Activated CD8-positive, alpha-beta memory T cell treated with anti-CD3 and anti-CD28 coated beads for 4 hours (primary cell): ENCODE measurements at places on chromosomes 2 and 18.

- DNase-seq, result no peak
Observed at GRCh38 chr18:21548647-21549046, 51.9 kb downstream of the ESCO1 start.

DNA sequence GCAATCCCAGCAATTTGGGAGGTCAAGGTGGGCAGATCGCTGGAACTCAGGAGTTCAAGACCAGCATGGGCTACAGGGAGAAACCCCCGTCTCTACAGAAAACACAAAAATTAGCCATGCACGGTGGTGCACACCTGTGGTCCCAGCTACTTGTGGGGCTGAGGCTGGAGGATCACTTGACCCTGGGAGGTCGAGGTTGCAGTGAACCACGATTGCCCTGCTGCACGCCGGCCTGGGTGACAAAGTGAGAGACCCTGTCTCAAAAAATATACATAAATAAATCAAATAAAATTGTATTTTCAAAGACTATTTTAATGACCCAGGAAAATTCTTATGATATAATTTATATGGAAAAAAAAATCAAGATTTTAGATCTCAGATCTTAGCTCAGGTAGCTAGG, 191.5 kb downstream of the ZFP36L2 start:
- no peak for DNase-seq

GRCh38 chr2:27842894-27843293, 47.3 kb downstream of the RBKS start:
- no peak for DNase-seq

DNA sequence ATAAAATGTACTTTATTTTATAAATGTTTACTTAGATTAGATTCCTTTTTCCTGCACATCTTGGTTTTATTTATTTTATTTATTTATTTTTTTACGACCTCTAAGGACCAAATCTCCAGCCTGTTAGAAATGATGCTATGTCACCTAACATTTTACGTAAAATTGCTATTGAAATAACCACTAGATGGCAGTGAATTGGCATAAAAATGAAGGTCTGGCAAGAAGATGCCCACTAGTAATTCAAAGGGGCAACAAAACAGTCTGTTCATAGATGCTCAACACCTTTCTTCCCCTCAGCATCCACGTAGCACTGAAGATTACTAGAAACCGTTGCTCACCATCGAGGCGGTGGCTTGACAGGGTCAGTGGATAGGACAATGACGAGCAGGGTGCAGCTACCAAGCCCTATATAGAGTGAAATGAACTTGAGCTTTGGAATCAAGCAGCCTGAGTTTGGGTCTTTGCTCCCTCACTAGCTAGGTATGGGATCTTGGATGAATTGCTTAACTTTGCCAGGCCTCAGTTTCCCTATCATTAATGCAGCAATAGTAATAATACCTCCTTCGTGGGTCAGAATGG, 128.7 kb upstream of the L3MBTL4 start:
- no peak for DNase-seq

GRCh38 chr2:216057688-216058193, 23.9 kb downstream of the PECR start:
- peak; percentile 15 for DNase-seq

DNA sequence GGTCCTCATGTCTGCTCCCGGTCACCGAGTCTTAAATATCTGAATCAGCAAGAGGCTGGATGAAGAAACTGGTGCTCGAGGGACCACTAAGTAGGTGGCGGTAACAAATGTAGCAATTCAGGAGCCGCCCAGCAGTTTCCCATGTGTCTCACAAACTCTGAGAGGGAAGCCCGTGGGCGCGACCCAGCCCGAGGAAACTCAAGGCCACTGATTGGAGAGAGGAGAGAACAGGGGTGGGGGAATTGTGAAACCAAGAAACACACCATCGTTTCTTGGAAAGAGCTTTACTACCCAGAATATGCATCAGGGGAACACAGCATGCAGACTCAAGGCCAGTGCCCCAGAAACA, 10.8 kb downstream of the MLPH start:
- no peak for DNase-seq

DNA sequence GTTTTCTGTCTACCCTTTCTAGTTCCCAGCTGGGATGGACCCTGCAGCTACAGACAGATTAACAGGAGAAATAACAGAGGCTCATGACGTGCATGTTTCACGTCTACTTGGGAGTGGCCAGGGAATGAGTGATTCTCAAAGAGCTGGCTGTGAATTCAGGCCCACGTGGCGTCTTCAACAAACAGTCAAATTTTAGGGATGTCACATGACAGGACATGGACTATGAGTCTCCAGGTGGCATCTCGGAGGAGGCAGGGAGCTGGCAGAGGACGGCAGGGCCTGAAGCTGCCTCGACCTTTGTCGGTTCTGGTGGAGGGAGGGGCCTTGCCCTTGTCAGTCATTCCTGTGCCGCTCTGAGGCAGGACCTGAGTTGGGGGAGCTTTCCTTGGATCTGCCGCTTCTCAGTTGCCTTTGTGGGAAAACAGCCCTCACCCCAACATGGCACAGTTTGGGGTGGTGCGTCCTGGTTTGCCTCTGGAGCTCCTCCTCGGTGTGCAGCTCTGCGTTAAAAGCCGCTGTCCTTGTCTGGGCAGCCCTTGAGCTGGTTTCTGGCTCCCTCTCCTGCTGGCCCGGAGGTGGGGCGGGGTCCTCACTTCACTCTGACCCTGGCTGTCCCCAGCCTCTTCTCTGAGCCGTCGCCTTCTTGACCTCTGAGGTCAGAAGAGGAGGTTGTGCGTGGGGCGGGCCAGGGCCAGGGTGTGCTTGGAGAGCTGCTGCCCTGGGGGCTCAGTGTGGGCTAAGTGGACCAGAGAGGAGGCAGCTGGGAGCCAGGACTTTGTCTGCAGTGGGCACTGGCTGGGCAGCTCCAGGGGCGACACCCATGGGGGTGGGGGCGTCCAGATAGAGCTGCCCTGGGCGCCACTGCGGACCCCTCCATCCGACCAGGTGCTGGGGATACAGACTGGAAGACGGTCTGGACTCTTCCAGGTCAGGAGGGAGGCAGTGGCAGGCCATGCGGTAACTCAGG, 12.1 kb upstream of the GAL3ST2 start:
- DNase-seq, result no peak

- no peak for DNase-seq
Observed at GRCh38 chr2:120983344-120983743, 247.7 kb downstream of the GLI2 start.

- no peak for DNase-seq
Observed at GRCh38 chr2:147082850-147083522, 761.8 kb upstream of the ACVR2A start.

DNA sequence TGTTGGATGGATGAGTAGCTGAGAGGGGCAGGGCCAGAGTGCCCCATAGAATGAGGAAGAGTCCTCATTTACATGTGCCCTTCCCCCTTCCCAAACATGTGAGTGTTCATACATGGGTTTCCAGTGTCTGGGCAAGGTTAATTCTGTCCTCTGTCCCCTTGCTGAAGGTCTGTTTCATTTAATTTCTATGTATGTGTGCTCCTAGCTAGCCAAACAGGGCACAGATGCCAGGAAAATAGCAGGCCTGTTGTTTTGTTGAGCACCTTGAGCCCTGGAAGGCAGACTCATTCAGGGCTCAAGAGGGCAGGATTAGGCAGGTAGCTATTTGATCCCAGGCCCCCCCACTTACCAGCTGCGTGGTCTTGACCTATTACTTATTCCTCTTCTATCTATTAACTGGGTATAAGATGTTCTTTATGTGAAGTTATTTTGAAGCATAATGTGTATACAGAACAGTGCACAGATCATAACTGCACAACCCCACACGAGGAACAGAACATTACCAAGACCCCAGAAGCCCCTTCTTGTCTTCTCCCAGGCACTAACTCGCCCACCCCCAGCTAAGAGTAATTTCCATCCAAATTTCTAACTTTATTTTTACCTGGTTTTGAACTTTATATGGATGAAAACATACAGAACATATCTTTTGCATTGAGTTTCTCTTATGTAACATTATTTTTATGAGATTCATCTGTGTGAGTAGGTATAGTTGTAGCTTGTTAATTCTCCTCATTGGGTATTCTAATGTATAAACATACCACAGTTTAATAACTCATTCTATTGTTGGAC, 164.3 kb downstream of the RPIA start:
- DNase-seq, result no peak

DNA sequence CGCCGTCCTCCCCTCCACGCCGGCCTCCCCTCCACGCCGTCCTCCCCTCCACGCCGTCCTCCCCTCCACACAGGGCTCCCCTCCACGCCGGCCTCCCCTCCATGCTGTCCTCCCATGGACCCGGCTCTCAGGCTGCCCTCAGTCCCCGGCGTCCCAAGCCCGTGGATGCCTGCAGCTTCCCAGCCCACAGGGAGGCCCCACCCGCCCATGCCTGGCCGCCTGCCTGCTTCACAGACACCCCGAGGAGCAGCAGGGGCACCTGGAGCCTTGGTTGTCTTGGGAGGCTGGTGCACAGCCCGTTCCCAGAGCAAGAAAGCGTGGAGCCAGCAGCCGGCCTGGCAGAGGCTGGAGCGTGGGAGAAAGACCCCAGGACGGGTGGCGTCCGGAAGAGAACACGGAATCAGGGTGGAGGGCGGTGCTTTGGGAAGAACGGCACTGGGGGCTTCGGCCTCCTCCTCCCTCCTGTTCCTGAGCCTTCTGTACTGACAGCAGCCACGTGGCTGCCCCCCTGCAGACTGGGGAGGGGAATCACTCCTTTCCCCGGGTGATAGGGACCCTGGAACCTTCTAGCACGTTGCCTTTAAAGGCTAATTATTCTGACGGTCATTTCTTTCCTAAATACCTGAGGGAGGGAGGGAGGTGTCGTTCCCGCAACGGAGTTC, 26.2 kb upstream of the KCNG2 start:
- DNase-seq, result no peak

DNA sequence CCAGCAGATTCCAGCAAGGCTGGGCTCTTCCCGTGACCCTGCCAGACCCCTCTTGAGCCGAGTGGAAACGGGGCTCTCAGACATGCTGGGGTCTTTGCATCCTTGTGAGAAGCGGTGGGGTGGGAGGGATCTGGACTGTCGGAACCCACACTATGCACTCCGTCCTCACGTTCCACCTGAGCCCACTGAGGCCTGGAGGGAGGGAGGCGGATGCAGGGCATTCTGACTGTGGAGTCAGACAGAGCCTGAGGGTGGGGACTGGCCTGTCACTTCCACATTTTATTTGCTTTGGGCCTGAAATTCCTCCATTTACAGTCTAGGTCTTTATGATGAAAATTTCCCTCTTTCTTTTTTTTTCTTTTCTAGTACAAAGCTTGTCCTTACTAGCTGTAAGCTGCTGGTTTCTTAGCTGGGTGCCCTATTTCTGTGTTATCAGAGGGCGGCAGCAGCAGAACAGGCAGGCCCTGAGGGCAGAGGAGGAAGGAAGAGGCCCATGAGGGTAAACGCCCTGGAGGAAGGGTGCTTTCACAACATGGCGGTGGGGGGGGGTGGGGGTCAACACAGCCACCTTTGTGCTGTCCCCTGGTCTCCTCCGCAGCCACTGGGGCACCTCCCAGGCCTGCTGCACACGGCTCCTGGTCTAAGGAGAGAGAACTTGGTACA, 373.5 kb upstream of the MYT1L start:
- no peak for DNase-seq

DNA sequence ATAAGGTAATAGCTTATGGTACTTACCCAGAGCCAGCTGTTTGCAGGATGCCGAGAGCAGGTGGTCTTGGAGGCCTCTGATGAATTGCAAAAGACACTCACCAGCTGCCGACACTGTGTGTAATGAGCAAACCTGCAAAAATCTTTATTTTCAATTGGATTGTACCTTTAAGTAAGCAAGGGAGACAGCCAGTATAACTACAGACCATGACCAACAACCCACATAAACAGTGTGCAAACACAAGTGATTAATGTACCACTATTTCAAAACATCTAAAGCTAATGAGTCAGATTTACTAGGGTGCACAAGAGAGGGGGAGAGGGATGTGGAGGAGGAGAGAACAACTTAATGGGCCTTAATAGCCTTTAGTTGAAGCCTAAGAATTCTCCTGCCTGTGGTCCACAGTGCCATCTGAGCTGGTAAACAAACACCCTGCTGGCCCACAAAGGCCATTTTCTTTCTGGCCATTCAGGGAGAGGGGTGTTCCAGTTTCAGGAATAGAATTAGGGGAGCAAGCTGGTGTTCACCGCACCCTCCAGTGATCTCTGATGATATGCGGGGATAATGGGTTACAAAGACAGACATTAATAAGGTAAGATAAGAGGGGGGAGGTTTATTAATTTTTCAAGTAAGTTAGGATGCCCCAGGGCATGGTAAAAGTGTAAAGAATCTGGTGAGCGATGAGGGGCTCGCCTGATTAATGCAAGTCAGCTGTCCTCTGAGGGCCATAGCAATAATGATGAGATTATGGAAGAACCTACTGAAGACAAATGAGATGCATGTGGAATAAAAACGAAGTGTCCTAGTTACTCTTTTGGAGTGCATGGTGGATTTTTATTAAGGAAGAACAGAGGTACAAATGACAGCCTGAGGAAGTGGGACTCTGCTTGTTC, 196.4 kb downstream of the HRH4 start:
- no peak for DNase-seq

DNA sequence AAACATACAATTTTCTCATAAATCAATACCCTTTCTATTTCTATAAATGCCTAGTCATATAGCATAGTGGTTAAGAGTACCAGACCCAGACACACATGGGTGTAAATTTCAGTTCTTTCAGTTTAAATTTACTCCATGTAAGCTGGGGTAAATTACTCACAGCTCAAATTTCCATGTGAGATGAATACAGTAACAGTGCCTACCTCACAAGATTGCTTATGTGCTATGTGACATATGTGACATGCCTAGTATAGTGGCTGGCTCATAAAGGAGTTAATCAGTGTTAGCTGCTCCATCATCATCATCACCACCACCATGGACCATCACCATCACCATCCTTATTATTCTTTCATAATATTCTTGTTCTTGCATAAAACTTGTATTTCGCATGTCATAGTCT, 61.6 kb upstream of the CD302 start:
- no peak for DNase-seq

- DNase-seq, result no peak
Observed at GRCh38 chr2:144049137-144049536, 470.8 kb downstream of the ZEB2 start.

DNA sequence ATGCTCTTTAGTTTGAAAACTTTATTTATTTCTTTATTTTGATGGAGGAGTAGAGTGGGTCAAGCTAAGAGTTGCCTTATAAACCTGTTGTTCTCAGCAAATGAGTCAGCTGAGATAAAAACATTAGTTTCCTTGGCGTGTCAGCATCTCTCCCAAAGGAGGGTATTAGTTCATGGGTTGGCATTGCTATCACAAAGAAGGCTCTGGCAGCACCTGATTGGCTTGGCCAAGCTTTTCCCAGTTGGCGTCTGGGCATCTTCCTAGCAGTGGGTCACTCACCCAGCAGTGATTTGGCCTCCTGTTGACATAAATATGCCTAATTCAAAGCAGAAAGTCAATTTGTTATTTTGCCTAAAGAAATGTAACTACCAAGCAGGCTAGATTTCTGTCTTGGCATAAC, 200.7 kb upstream of the TNP1 start:
- DNase-seq, result no peak

DNA sequence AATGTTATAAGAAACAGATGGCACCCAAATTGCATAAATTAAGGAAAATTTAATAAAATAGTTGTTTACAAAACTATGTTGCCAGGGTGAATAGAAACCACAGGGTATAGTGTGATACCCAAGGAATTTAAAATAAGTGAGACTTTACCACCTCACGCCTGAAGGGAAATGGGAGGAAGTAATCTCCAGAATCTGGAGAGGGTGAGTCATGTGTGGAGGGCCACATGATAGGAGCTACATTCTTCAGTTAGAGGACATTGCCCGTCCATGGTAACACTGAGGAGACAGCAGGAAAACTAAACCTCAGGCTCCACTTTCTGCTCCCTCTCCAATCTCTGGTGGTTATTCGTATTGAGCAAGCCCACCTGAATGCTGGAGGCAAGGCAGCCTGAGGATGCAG, 97.2 kb upstream of the NXPH2 start:
- no peak for DNase-seq
